ENCODE measurements at places on chromosomes 4 and X.

DNA sequence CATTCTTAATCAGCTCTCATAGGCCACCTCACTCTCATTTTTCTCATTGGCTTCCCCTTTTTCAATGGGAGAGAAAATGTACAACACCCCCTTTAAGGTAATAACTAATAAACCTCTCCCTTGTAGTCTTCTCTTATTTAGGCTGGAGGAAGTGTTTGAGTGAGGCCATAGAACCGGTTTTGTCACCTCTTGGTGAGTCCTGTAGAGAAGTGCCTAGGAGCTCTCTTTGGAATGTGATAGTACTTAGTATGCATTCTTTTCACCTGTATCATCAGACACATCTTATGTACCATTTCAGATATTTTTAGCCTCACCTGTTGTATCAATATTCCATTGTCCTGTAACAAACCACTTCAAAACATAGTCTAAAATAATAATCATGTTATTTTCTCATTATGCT, 3.5 kb upstream of the TAB3 start:
- DNase-seq = no peak

- DNase-seq = no peak
Measured at GRCh38 chr4:109571494-109571893, 11.4 kb downstream of the MCUB start.

DNA sequence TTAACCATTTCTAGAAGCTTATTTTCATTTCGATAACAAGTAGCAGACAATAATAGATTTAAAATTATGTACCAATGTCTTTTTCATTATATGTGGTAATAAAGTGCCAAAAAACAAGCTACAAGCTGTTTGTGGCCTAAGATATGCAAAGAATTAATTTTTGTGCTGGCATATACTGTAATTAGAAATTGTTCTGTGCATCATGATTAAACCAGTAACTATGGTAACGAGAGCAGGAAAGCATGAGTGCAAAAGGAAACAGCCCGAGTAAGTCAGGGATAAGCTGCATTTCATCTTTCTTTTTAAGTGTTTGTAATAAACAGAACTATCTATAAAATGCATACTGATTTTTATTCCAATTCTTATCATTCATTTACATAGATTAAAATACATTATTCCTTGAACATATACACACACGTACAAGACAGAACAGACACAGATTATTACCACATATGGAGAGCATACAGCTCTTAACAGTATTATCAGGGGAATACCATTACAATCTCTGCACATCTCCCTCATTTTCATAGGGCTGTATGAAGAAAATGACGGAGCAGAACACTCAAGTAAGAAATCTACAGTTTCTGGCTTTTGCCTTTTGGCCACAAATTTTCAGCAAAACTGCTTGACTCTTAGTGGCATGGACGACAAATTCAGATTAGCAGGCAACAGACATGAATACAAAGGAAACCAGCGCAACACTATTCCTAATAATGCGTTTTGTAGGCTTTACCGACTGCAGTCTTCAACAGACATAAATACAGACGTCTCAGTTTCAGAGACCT, 121.3 kb upstream of the WDR17 start:
- no peak for DNase-seq

- DNase-seq = peak; percentile 17
Measured at GRCh38 chr4:138897811-138898226, 117.8 kb upstream of the NOCT start.

DNA sequence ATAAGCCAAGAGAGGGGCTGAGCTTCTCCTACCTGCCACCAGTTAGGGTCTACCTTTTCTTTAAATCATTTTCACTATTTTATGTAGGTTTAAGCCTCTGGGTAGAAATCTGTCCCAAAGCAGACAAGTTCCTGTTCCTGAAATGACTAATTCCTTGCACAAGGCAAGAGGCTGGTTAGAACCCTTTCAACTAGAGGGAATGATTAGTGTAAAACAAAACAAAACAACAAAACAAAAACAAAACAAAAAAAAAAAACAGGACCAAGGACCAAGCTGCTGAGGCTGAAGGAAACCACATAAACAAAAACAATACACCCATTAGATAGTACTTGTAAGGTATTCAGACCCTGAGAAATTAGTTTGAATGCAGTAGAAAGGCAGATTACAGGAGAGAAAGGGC, 62.7 kb downstream of the MAML3 start:
- no peak for DNase-seq

GRCh38 chr4:12579172-12579571, 905.0 kb downstream of the RAB28 start:
- DNase-seq = no peak

DNA sequence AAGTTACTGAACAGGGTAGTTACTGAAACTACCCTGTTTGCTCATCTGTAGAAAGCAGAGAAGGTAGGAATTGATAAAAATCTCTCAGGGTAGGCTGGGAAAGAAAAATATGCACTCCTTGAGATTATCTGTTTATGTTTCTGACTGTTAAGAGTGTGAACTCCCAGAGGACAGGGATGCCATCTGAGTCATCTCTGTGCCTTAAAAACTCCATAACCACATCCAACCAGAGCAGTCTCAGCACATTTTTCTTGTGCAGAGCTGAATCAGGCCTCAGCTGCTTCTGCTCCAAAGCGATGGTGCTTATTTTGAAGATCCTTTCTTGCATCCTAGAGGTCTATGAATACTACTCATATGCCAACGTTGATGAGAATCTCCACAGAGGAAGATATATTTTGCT, 9.9 kb downstream of the CENPVL3 start:
- no peak for DNase-seq

- no peak for DNase-seq
Measured at GRCh38 chrX:133364865-133365264, 50.4 kb downstream of the GPC4 start.

- DNase-seq = no peak
Measured at GRCh38 chr4:68589790-68590189, 13.7 kb upstream of the UGT2B17 start.

DNA sequence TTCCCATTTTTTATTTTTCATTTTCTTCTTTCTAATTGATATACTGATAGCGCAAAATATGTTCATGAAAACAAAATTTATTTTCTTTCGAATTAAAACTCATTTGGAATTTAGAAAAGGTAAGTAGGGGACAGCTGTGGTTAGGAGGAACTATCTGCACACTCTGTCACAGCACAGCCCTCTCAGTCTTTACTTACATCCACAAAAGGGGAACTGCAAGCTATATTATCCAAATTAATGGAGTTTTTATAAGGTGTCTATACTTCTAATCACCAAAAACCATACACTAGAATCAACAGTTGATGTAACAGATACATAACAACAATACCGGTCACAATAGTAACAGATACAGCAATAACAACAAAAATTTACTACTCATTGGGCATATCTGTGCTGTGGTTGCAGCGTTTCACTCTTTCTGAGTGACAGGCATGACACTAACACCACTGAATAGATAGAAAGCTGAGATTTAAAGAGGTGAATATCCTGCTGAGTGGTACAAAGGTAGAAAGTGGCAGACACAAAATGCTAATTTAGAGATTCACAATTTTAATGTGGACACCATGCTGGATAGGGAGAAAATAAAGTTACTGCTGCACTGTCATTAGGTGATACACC, 160.7 kb downstream of the PPP3CA start:
- DNase-seq = no peak

DNA sequence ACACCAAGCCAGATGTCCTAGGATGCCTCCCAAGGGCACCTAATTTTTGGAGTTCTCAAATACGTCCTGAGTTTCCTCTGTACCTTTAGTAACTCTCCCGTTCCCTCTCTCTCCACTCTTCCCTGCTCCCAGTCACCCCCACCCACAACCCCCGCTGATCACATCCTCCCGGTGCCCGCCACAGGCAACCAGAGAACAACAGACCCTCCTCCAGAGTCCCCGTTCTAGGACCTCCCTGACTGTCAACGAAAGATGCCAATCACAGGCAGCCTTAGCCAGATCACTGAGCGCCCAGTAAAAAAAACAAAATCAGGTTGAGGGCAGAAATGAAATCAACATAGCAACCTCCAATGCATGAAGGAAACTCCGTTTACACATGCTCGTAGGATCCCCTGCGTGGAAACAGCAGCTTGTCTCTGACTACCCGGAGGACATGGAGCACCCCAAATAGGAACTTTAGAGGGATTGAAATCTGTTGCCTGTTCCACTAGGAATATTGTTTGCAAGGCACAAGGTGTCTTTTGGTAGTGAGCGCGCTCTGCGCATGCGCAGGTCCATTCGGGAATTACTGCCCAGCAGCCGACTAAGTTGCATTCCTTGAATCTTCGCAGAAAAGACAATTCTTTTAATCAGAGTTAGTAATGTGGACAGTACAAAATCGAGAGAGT, at the start of gene GABRB1:
Gene GABRB1, plus strand, starts transcription at position 557 of the 668 bp plus-strand sequence.
- peak; percentile 11 for DNase-seq
